A549 treated with Hydrocortisone at 1 μM for 4 hours (cell line): ENCODE measurements at places on chromosomes 2 and 18. TPM values are rescaled to one million over a fixed set of nuclear protein-coding genes. Genes with fewer than 3 reads are reported as not detected.

The OXER1 gene
- not detected in 5 replicates for total RNA-seq

The NABP1 gene
- total RNA-seq: 10.2 to 14.0 TPM (median 12.8 TPM) in 5 replicates

The SERPINB5 gene
- 0.13 to 0.45 TPM (median 0.17 TPM) in 5 replicates for total RNA-seq

The CDK15 gene
- not detected in 5 replicates for total RNA-seq

The KCNE4 gene
- total RNA-seq: 0.39 to 0.64 TPM (median 0.54 TPM) in 5 replicates

The PCARE gene
- not detected in 5 replicates for total RNA-seq

The CKAP2L gene
- 12.3 to 18.6 TPM (median 14.4 TPM) in 5 replicates for total RNA-seq

The ACTG2 gene
- total RNA-seq: 0.20 to 0.39 TPM (median 0.25 TPM) in 5 replicates

The SPATA3 gene
- total RNA-seq: not detected in 5 replicates

The LYPD6B gene
- total RNA-seq: 0.10 TPM in 1 of 5 replicates, not detected in the others

The ACMSD gene
- not detected in 5 replicates for total RNA-seq

The STK11IP gene
- 13.9 to 17.5 TPM (median 17.2 TPM) in 5 replicates for total RNA-seq

The ARMC9 gene
- 12.9 to 16.8 TPM (median 14.9 TPM) in 5 replicates for total RNA-seq
